ENCODE measurements at places on chromosomes 3 and 15.

- DNase-seq: no peak
Observed at GRCh38 chr15:37135225-37135624, 34.9 kb upstream of the MEIS2 start.

DNA sequence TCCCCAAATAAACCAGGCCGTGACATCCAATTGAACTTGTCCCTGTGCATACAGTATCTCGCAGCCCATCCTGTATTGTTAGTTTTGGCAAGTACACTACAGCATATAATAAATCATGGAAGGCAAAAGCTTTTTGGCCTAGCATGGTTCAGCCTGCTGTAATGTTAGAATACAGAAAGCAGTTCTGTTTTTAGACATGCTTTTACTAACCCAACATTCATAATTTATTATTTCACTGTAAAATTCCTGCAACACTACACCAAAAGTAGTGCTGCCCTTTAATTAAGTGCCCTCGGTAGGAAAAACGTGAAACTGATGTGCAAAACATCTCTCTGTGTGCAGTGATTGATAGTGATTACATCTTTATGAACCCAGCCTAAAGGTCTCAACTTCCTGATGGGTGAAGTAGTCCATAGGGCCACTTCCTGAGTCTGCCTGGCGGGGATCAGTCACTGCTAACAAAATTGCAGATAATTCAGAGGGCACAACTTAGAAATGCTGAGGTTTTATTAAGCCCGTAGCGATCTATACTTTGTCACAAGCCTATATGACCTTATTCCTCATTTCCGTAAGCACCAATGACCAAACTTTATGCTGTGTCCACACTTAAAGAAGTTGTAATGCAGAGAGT, 227.8 kb downstream of the CDIN1 start:
- DNase-seq: no peak

- no peak for DNase-seq
Observed at GRCh38 chr3:107387555-107387954, 10.3 kb downstream of the CCDC54 start.

- DNase-seq: no peak
Observed at GRCh38 chr3:135966271-135966961, 888 bp downstream of the PPP2R3A start.

DNA sequence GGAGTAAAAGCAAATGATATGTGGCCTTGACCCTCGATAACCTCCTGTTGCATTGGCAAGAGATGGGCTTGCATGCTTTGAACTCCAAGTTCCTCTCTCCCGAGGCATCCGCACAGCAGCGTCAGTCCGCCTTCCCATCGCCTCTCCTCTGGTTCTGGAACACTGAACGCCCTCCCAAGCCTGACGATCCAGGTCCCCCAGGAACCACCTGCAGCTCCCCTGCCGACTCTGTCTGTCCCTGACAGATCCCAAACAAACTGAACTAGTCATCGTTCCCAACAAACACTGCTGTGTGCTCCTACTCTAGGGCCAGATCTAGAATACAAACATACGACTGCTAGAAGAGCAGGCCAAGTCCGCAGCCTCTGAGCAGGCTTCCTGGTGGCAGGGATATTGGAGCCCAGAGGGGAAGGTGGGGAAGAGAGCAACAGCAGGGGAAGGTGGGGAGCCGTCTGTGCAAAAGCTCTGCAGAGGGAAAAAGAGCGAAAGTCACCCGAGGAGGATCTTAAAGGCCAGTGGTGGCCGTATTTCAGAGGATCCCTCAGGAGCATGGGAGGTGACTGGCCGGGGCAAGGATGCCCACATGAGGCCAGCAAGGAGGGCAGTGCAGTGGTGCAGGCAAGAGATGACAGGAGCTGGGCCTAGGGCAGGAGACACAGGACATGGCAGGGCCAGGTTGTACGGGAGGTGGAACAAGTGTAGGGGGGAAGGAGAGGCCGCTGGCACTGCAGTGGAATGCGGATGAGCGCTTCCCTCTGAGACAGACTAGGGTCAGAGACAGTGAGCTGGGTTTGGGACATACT, 50.8 kb downstream of the PCSK6 start:
- DNase-seq: no peak

DNA sequence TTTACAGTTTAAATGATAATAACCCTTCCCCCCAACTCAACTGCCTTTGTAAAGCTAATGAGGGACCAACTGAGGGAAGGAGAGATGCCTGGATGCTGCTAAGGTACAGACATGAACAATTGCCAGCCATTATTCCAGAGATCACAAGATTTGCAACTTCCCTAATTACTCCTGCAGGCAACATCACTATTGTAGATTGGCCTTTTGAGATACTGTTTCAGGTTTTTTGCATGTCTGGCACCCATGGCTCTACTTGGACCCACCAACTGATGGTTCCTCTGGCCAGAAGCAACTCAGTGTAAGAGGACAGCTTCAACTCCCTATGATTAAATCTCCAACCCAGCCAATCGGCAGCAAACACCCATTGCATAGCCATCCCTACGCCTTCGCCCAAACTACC, 478.7 kb downstream of the FHIT start:
- DNase-seq: no peak

GRCh38 chr3:137061186-137061585, 103.4 kb downstream of the IL20RB start:
- no peak for DNase-seq

GRCh38 chr3:170425491-170426239, 7.0 kb downstream of the CLDN11 start:
- no peak for DNase-seq

GRCh38 chr3:61172684-61173083, 78.6 kb downstream of the FHIT start:
- DNase-seq: no peak

GRCh38 chr3:175336406-175337133, 477.4 kb downstream of the NAALADL2 start:
- DNase-seq: no peak

GRCh38 chr3:13013151-13013561, 60.1 kb downstream of the IQSEC1 start:
- no peak for DNase-seq

DNA sequence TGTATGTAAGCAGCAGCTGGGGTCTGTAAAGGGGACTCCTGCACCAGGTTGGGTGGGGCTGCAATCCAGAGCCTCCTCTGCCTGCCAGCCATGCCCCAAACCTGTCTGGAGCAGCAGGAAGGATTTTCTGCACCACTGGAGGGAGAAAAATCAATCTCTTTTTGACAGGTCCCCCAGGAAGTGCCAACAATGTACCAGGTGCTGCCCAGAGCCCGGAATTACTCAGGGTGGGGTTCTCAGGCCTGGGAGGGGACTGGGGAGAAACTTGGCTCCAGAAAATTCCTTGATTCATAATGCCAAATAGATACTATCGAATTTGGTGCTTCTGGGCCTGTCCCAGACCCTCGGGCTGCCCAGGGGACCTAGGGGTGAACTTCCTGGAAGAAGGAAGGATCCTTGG, 52.6 kb downstream of the WNT7A start:
- DNase-seq: no peak

DNA sequence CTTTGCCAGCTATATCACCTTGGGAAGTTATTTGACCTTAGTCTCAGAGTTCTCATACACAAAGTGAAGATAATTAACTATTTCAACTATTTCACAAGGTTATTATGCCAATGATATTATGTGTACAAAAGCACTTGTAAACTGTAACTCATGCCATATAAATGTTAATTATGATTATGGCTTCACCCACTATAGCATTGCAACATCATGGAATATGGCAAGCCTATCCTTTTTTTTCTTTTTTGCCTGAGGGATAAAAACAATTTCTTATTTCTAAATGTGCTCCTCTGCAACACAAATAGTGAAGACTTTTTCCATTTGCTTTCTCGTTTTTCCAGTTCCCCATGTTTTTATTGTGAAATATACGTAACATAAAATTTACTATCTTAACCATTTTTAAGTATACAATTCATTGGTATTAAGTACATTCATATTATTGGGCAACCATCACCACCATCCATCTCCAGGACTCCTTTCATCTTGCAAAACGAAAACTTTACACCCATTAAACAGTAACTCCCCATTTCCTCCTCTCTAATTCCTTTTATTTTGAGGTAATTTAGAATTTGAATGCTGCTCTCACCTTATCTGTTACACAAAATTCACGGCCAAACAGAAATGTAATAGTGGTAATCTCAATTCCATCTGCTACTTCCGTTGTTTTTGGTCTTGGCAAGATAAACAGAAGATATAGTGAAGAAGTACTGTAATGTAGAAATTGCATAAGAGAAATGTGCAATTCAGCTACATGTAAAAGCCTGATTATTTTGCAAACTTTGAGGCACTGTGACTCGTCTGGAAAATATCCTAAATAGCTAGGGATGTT, 46.3 kb downstream of the NANOGP8 start:
- DNase-seq: no peak

GRCh38 chr15:27842526-27842925, 256.6 kb downstream of the OCA2 start:
- DNase-seq: no peak
